ENCODE measurements at places on chromosomes 11 and 22.

- DNase-seq = no peak
Observed at GRCh38 chr11:94882931-94883330, 90.4 kb downstream of the CWC15 start.

DNA sequence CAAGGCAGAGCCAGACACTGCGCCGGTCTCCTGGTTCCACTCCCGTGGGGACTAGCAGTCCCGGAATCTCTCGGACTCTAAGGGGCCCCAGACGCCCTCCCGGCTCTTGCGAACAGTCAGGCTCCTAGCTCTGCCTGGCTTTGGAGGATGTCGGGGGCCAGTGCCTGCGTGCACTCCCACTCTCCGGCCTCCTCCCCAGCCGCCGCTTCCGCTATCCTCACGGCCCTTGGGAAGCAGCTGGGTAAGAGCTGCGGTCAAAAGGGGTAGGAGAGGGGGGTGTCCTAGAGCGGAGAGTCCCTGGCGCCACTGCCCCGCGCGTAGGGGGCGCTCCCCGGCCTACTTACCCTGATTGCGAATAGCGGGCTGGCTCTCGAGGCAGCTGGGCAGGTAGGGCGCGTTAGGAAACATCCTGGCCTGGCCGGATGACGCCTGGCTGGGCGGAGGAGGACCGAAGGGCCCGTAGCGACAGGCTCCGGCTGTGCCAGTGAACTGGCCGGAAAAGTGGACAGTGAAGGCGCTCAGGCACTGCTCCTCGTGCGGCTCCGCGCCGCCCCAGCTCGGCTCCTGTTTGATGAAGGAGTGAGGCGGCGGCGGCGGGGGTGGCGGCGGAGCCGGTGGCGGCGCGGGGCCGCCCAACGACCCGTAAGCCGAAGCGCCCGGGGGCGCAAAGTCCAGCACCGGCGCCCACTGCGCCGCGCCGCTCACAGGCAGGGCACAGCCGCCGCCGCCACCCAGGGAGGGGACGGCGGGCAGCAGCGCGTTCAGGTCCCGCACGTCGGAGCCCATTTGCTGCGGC lies 785 bp downstream of the WT1 start:
- no peak for DNase-seq

- no peak for DNase-seq
Observed at GRCh38 chr22:47495110-47495509, 732.7 kb downstream of the TBC1D22A start.

GRCh38 chr11:111921541-111922230 lies 3.0 kb downstream of the C11orf52 start:
- no peak for DNase-seq

DNA sequence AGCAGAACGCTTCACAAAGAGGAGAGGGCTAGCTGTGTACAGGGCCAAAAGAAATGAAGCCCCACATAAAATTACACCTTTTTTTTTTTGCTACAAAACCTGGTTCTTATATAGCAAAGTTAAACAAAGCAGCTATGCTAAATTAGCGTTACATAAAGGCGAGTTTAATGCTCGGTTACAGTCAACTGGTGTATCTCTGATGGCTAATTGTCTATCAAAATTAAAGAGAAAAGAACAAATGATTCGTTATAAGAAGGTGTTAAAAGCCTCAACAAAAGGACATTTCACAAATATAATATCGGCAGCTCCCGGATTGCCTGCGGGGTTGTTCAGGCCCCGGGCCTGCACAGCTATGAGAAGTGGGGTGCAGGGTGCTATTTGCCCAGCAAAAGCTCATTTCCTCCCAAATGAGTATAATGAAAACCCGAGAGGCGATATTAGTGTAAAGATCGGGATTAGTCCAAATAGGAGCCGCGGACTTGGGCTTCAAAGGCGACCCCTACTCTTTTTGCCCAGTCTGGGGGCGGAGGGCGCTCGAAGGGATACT lies 13.3 kb upstream of the PAX6 start:
- DNase-seq = no peak

- no peak for DNase-seq
Observed at GRCh38 chr11:112722148-112722547, 239.1 kb upstream of the NCAM1 start.

DNA sequence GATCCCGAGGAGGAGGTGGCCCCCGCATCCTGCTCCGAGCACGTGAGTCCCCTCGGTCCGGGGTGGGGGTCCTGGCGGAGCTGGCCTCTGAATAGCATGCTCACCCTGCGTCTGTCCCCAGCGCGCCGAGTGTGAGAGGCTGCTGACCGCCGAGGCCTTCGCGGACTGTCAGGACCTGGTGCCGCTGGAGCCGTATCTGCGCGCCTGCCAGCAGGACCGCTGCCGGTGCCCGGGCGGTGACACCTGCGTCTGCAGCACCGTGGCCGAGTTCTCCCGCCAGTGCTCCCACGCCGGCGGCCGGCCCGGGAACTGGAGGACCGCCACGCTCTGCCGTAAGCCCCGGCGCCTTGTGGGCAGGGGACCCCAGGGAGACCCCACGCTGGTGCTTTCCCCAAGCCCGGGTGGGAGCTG lies 3.5 kb downstream of the MUC2 start:
- no peak for DNase-seq

- DNase-seq = peak; percentile 52
Observed at GRCh38 chr11:57513911-57514537, 1.5 kb downstream of the SLC43A1 start.

DNA sequence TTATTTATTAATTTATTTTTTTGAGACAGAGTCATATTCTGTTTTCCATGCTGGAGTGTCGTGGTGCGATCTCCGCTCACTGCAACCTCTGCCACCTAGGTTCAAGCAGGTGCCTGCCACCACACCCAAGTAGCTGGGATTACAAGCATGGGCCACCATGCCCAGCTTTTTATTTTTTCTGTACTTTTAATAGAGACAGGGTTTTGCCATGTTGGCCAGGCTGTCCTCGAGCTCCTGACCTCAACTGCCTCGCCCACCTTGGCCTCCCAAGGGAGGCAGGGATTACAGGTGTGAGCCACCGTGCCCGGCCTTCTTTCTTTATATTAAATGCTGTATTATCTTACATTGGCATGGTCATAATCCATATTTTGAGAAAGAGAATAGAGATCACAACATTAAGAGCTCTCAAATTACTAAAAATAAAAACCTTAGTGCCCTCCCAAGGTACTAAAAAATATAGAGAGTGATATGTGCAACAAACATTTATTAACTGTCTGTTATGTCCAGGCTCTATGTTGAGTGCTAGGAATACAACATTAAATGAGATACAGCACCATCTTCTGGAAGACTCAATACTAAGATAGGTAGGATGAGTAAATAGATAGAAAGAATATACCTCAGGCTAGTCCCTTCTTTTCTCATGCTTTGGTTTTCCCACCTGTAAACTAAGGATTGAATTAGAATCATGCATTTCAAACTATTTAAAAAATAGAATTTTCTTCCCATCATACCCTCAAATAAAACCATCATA lies 84.1 kb downstream of the BBOX1 start:
- no peak for DNase-seq

GRCh38 chr11:2289350-2289749 lies 12.4 kb downstream of the C11orf21 start:
- no peak for DNase-seq

DNA sequence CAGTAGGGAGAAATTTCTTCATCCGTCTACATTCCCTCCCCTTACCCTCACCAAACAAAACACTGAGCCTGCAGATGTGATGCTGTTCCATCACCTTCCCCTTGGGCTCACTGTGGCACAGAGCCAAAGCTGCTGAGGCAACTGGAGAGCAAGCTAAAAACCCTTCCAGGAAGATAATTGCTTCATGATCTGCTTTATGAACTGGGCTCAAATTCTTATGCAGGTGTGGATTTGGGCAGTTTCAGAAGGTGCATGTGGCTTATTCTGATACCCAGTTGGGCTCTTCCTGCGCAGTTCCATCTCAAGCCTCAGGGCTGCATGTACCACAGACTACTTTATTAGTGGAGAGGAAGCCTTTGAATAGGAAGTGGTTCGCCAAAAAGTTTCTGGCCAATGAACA lies 58.3 kb downstream of the AAMDC start:
- DNase-seq = no peak

- no peak for DNase-seq
Observed at GRCh38 chr11:134685793-134686380, 273.8 kb upstream of the B3GAT1 start.

DNA sequence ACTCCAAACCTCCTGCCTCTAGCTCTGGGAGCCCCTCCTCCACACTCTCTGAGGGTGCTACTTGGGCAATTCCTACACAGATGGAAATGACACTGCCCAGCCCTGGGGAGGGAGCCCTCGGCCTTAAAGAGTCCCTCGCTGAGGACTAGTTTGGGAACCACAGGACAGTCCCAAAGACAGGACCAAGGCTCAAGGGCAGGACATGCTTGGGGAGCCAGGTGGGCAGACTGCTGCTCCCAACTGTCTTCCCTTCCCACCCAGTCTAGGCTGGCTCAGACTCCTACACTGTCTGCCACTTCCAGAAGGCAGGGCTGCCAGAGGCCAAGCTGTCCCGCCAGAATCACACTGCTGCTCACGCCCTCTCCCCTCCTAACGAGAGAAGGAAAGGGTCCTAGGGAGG lies 9.8 kb downstream of the ARRB1 start:
- DNase-seq = no peak

- no peak for DNase-seq
Observed at GRCh38 chr11:120403966-120404365, 67.8 kb downstream of the ARHGEF12 start.

Data from activated CD8-positive, alpha-beta T cell treated with anti-CD3 and anti-CD28 coated beads for 36 hours (primary cell).